NCI-H2107 (cell line): ENCODE measurements at places on chromosomes 4 and X.

GRCh38 chrX:154378059-154378798, 866 bp upstream of the EMD start:
- DNase-seq: no peak

GRCh38 chr4:148271166-148271565, 171.0 kb downstream of the NR3C2 start:
- no peak for DNase-seq

- no peak for DNase-seq
Measured at GRCh38 chr4:8818063-8818881, 53.4 kb downstream of the HMX1 start.

GRCh38 chr4:74413265-74413664, 31.7 kb upstream of the AREG start:
- no peak for DNase-seq

DNA sequence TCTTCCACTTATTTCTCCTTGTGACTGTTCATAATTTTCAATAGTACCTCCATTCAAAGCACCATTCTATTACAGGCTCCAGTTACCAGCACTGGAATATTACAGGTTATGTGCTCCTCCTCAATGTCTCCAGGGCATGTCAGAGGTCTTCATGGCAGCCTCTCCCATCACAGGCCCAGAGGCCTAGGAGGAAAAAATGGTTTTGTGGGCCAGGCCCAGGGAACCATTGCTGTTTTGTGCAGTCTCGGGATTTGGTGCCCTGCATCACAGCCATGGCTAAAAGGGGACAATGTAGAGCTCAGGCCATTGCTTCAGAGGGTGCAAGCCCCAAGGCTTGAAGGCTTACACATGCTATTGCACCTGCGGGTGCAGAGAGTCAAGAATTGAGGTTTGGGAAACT, 7.2 kb upstream of the PNMA3 start:
- DNase-seq: no peak

DNA sequence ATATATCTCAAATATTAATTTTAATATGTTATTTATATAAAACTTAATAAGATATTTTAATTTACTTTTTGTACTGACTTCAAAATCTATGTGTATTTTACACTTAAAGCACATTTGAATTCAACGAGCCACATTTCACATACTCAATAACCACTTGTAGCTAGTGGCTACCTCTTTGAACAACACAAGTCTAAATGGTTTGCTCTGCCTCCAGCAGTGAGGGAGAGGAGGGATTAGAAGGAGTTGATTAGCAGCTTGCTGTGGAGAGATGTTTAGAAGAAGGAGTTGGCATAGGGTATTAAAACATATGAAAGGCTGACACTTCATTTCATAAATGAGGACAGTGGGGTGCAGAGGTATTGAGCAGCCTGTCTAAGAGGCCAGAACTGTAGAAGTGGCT, 124.0 kb downstream of the ARHGAP24 start:
- DNase-seq: no peak

GRCh38 chrX:65686236-65686635, 18.8 kb downstream of the MSN start:
- no peak for DNase-seq

GRCh38 chr4:18735740-18736268, 714.2 kb upstream of the LCORL start:
- no peak for DNase-seq

- no peak for DNase-seq
Measured at GRCh38 chr4:22385611-22386011, 130.3 kb downstream of the ADGRA3 start.

DNA sequence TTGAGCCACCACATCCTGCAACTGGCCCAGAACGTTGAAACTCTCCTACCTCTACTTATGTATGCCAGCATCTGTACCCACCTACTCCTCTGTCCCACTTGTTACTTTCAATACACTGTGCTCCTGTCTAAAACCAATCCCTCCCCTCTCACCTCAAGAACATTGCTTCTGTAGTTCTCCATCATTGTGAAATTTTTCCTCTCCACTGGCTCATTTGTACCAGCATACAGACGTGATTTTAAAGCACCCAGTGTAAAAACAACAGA, 25.5 kb upstream of the USO1 start:
- DNase-seq: no peak

DNA sequence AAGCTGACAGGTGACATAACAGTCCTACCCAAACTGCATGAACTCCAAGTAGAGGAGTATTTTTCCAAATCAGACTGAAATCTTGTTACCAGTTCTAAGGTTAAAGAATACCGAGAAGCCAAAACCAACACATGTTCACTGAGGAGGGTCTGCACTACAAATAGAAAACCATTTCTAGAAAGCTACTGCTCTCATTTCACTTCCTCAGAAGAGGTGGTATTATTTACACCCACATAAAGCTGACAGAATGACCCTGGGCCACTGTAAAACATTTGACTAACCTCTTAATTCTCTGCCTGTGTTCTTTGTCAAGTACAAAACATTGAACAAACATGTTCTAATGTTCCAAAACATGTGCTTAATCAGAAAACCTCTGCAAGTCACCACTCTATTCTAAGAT, 95.8 kb downstream of the IQCM start:
- no peak for DNase-seq

GRCh38 chrX:267771-268261, 13.4 kb upstream of the PLCXD1 start:
- DNase-seq: no peak

DNA sequence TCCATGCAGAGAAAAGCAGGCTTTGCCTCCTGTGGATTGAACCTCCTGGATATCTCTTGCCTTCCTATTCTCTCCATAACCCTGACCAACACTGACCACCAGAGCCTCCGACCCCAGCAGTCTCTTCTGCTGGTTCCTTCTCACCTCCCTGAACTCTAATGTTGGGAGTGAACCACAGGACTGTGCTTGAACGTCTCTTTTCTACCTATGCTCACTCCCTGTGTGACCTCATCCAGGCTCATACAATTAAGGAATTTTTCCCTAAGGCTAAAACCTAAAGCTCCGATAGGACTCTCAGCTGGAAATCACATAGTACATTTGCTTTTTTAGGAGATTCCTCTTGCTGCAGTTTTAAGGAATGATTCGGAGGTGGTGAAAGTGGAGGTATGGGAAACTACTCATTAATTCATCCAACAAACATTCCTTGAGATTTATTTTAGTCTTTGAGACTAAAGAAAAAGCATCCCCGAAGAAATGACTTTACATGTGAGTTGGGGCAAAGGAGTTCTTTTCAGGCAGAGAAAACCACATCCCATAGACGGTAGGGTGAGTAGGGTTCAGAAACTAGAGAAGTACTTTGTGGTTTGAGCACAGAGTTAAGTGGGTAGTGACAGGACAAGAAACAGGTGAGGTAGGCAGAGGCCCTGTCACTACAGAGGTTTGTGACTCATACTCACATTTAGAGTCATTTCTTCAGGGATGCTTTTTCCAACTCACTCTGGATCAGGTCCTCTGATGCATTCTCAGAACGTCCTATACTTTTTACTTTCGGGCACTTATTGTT, 30.8 kb downstream of the NDNF start:
- no peak for DNase-seq

DNA sequence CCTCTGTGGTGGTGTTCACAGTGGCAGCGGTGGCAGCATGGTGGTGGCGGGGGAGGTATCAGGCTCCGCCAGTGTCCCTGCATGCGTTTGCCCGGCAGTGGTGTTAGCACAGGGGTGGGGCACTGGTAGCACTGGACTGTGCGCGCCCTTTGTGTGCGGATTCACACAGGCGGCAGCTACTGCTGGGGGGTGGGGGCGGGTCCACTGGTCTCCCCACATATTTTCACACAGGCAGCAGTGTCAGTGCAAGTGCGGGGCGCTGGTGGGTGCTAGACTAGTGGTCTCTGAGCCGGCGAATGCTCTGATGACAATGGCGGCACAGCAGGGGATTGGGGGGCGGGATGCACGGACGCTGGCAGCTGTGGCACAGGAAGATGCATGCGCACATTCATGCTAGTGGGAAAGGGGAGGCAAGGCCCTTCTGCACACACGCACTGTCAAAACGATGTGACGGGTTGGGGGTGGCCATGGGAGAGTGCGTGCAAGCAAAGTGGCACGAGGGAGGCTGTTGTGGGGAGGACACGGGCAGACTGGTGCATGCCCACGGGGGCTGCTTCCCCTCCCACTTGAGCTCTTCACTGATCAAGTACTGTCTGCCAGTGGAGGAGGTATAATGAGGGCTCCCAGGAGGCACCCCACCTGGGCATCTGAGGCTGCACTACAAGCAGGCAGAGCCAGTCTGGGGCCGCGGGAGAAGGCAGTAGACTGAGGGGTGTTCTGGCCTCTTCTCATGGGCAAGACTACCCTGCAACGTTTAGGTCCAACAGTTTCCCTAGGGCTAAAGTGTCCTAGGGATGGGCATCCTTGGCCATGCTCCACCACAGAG, 53.0 kb downstream of the POF1B start:
- no peak for DNase-seq

DNA sequence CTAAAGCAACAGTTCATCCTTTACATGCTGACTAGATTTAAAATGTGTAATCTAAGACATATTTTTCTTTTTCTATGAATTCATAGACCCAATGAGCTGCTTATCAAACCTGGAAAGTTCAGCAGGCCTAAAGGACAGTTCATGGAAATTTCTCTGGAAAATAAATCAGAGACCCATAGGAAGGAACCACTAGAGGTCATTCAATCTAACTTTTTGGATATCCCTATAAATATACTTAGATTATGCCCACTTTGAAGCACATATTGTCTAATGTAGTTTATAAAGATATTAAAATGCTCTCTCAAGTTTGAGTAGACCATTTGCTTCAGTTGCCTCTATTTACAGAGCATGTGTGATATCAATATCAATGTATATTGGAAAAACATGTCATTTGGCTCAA, 473.0 kb downstream of the FAT4 start:
- DNase-seq: no peak

GRCh38 chrX:110678591-110678990, 117.0 kb downstream of the CHRDL1 start:
- DNase-seq: no peak

- peak; percentile 43 for DNase-seq
Measured at GRCh38 chrX:104270916-104271512, 16.3 kb upstream of the ESX1 start.

- peak; percentile 45 for DNase-seq
Measured at GRCh38 chr4:8215001-8215427, 15.9 kb downstream of the SH3TC1 start.

DNA sequence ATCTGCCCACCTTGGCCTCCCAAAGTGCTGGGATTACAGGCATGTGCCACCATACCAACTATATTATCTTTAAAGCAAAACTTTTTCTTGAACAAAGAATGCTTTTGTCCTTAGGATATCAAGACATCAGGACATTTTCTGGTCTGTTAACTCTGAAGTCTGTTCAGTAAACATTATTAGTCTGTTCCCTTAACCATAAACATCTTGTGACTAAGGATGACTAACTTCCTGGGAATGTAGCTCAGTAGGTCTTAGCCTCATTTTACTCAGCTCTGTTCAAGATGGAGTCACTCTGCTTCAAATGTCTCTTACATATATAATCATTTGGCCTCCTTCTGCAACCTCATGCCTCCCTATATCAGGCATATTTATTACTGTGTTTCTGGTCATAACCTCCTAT, 122.9 kb downstream of the UBE2NL start:
- DNase-seq: no peak

DNA sequence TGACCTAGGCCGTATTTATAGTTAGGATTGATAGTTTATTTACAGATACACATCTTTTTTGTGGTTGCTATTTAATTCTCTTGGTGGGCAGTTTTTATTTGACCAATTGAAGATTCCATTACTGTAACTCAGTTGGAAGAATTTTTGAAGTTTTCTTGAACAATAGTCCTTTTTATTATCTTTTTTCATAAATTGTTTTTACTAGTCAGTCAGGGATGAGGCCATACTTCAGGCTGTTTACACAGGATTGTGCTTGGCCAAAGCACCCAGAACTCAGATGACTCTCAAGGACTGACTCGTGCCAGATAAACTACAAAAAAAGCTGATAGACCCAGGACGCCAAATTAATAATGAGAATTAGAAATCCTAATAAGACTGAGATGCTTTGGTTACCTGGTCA, 7.0 kb downstream of the HERC3 start:
- DNase-seq: no peak

GRCh38 chr4:180637616-180638015, 1605.6 kb upstream of the TENM3 start:
- DNase-seq: no peak

- DNase-seq: no peak
Measured at GRCh38 chr4:113349430-113349829, 300.0 kb downstream of the ANK2 start.

GRCh38 chrX:130857207-130857606, 45.8 kb downstream of the ENOX2 start:
- no peak for DNase-seq

- DNase-seq: no peak
Measured at GRCh38 chr4:36224972-36225903, 19.1 kb downstream of the ARAP2 start.

- DNase-seq: no peak
Measured at GRCh38 chr4:71156616-71157015, 163.2 kb downstream of the DCK start.
